ENCODE measurements at places on chromosomes 6 and 20.

DNA sequence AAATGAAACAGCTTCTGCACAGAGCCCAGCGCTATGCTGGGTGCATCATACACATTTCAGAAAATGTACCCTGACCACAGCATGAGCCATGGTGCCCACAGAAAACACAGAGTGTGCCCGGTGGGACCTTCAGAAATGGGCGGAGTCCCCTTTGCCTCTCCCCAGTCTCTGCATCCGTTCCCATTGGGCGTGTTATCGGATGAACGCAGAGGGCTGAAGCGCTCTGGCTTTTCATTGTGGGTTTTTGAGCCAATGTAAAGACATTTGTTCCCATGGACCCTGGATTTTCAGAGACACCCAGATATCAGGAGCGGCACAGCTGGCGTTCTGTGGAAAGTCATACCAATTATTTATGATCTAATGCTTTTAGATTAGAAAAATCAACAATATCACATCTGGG is 99.8 kb downstream of the DACT2 start:
- no peak for DNase-seq

GRCh38 chr6:4936681-4937041 is 67.2 kb downstream of the RPP40 start:
- no peak for DNase-seq

DNA sequence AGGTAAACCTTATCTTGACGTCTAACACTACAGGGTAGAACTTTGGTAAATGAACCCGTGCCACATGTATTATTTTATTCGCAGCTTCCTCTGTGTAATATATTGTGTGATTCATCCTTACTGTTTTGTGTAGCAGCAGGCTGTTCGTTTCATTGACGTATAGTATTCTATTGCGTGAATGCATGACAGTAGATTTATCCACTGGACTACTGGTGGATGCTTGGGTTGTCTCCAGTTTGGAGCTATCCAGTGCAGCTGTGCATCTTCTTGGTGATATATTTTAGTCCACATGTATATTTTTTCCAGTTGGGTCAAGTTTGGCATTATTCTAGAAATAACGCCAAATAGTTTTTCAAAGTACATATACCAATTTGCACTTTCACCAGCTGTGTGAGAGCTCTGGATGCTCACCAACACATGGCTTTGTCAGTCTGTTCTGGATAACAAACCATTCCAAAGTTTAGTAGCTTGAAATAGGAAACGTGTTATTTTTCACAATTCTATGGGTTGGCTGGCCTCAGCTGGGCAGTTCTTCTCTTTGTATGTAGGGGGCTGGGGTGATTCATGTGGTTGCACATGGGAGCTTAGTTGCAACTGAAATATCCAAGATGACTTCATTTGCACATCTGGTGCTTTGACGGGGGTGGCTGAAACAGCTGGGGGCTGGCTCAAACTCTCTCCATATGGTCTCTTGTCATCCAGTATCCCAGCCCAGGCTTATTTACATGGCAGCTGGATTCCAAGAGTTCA is 9.3 kb downstream of the ECT2L start:
- DNase-seq: no peak

GRCh38 chr20:1803061-1803931 is 91.9 kb upstream of the SIRPA start:
- no peak for DNase-seq

GRCh38 chr6:17808609-17809008 is 101.9 kb upstream of the NUP153 start:
- no peak for DNase-seq

- DNase-seq: no peak
Observed at GRCh38 chr20:3352202-3352601, 55.3 kb downstream of the DNAAF9 start.

GRCh38 chr6:16067568-16067967 is 61.3 kb upstream of the MYLIP start:
- no peak for DNase-seq

- DNase-seq: no peak
Observed at GRCh38 chr6:39840781-39841180, 48.6 kb downstream of the DAAM2 start.

DNA sequence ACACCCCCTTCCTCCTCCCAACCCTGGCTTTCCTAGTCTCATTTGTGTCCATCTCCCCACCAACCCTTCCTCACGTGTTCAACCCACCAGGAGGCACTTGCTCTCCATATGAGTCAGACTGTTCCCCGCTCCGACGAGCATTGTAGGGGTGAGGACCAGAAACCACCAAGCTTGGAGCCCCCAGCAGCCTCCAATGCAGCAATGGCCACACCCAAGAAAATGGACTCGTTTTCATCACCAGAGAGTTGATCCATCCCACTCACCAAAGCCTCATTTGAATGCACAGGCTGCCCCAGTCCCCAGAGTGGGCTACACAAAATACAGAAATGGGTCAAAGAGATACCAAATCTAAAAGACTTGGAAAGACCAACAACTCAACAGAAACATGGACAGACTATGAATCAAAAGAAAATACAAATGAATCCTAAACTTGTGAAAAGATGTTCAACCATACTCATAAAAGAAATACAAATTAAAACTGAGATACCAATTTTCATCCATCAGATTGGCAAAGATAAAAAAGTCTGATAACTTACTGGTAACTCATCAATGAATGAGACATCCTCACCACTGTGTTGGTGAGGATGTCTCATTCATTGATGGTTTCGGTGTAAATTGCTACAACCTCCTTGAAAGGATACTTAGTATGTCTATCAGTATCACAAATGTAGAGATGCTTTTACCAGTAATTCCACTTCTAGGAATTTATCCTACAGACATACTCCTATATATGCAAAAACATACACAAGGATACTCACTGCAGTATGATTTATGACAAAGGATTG is 68.1 kb downstream of the TRERF1 start:
- no peak for DNase-seq

DNA sequence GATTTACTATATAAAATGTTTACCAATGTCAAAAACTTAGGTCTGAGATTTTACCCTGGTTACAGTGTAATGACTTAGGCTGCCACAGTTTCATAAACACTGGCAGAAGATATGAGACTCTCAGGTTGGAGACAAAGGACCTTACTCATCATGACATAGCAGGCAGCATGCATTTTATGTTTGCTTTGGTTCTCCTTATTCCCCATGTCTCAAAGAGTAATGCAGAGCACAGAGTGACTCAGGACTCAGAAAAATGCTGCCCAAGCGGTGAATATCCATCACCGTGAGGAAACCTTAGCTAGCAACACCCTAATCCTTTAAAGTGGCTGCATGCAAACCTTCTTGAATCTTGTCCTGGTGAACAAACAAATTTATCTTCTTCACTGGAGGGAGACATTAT is 112.1 kb upstream of the EYS start:
- no peak for DNase-seq

DNA sequence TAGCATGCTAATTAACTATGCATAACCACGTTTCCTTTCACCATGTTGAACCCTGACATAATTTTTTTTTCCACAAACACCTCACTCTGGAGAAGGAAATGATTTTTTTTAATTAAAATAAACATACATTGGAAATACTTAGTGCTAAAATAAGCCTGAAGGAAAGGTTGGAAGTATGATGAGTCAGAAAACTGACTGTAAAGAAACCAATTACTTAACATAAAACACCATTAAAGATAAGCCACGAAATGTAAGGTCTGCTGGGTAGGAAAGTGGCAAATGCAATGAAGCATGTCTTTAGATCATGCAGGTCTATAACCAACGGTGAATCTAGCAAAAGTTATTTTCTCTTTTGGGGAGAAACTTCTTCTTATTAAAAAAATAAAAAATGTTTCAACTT is 47.5 kb downstream of the OPRM1 start:
- DNase-seq: no peak

GRCh38 chr6:106702451-106703110 is 73.2 kb downstream of the QRSL1 start:
- no peak for DNase-seq

DNA sequence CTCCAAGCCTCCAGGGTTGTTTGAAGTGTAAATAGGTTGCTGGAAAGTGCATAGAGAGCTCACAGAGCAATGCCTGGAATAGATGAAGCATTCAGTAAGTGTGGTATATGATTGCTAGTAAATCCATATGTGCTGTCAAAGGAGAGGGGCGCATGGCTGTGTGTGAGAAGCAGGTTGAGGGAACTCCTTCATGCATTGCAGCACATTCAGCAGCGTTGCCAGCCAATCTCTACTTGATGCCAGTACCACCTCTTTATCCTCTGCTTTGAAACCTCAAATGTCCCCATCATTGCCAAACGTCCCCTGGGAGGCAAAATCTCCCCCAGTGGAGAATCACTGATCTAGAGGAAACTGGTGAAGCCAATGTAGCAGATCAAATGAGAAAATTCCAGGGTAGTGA is 82.7 kb upstream of the RALGAPA2 start:
- DNase-seq: no peak

GRCh38 chr20:60658681-60659080 is 593.4 kb upstream of the CDH4 start:
- DNase-seq: no peak

- no peak for DNase-seq
Observed at GRCh38 chr20:934186-934840, 18.2 kb upstream of the ANGPT4 start.

GRCh38 chr6:46690911-46691451 is 3.3 kb downstream of the TDRD6 start:
- no peak for DNase-seq
